ENCODE measurements at places on chromosomes 1 and 21.

GRCh38 chr1:178057141-178057765 lies 36.7 kb upstream of the RASAL2 start:
- no peak for DNase-seq

DNA sequence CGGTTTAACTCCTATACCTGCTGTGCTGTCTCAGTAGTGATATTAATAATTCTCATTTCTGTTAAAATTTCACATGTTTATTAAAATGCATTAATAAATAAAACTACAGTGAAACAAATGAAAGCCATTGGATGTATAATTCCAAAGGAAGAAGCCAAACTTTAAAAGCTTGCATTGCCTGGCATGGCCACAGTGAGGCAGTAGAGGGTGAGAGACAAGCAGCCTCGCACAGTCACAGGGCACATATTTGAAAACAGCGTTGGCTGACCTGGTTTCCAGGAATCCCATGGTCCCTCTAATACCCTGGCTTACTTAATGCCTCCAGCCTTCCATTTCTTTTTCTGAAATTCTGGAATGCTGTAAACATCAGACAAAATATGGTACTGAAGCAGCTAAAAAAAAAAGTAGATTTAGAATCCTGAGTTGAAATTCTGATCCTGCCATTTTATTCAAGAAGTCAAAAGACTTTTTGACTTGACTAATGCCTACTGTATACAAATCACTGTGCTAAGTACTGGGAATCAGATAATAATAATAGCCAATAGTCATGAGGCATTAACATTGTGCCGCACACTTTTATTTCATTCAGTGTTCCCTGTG lies 6.7 kb upstream of the RNASEL start:
- DNase-seq: peak; percentile 42

DNA sequence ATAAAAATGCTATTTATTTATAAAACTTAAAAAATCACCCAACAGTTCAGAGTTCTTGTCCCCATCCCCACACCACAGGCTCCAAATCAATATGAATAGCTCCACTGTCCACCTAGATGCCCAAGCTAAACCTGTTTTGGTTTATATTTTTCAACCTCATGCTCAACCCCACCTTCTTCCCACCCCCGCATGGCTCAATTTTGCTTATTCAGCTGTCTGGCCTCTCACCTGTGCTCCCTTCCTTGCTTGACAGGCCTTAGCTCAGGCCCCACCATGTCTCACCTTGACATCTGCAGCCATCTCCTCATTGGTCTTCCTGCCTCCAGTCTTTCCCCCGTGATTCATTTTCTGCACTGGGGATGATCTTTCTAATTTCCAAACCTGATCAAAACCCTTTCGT lies 17.8 kb downstream of the COA7 start:
- DNase-seq: no peak

DNA sequence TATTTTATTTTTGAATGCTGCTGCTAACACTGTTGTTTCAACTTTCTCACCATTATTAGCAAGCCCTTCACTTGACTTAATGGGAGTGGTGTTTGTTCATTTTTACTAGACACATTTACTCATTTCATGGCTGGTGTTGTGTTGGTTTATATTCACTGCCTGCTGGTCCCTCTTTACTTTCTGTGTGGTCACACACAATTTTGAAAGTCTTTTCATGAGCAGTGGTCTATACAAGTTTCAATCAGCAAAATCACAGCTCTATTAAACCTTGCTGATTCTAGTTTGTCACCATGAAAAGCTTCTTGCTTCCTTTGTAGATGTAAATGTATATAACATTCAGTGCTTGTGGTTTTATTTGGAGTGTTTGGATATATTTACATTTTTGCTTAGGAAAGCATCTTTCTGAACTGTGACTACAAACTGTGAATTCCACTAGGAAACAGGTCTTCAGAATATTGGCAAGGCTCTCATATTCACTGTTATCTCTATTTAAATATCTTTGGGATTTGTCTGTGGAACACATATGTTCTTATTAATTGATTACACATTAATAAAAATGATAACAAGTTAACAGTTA lies 22.8 kb downstream of the ATP6V1G3 start:
- no peak for DNase-seq

- no peak for DNase-seq
These were observed 68.3 kb upstream of the TARDBP start for GRCh38 chr1:10943991-10944730.

- peak; percentile 94 for DNase-seq
These were observed 811 bp downstream of the SH3D21 start for GRCh38 chr1:36306902-36307456.

DNA sequence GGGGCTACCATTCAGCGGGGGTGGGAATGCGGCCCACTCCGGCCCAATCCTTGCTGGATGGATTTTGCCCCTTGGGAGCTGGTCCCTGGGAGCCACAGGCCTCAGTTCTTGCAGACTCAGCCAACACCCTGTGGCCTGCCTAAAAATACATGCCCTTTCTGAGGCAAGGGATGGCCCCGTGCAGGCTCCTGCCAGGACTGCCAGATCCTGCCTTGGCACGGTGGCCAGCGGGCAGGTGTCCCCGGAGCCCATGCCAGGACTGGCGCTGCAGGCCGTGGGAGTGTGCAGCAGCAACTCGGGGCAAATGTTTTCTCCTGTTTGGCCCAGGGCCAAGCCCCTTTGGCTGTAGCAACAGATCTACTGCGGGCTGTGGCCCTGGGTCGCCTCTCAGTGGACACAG lies 1.6 kb upstream of the PANK4 start:
- no peak for DNase-seq

DNA sequence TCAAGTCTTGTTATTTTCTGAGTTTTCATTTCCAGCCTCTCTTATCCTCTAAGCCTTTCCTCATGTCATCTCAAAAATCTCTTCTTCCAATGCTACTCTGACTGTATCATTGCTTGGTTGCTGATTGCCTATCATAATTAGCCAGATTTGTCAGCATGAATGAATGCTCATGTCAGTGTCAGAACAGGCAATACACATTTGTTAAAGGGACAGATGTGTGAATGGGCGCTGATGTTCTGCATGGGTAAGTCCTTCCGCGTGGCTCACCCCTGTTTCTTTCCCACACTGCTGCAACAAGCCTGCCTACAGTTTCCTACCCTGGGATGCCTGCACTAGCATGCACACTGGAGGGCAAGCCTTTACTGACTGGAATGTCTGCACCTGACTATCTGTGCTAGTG lies 100.6 kb downstream of the RHOU start:
- DNase-seq: no peak

DNA sequence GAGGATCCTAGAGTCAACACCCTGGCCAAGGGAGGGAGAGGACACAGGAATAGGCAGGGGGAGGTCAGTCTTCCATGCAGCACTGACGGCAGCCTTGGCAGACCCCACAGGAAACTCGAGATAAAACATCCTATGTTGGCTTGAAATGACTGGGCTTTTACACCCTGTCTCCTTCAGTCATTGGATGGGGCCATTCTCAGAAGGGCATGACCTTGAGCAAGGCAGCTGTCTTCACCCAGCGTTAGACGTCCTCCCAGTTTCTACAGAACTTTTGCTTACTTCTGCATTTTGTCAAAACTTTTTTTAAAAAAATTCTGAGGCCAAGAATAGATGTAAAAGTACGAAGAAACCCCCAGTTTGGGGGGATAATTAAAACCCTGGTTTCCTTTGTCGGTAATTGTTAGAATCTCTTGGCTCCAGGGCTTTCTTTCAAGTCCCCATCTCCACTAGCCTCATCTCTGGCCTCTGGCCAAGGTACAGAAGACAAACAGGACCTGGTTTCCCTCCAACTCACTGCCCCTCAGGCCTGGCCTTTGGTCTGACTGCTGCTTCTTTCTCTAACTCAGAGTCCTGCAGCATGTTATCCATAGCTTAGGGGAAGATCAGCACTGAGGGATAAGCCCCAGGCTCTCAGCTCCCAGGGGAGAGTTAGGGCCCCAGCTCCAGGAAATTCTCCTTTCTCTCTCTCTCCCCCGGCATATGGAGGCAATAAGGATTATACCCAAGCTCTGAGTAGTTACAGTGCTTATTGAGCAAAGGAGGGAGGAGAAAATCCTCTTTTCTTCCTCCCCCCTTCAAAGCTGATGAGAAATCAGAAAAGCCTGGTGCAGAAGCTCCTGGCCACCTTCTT lies 51.6 kb upstream of the KCND3 start:
- no peak for DNase-seq

GRCh38 chr1:231313661-231314060 lies 24.0 kb downstream of the EXOC8 start:
- no peak for DNase-seq

- DNase-seq: no peak
These were observed 140.2 kb downstream of the PRDM16 start for GRCh38 chr1:3209201-3209600.

- DNase-seq: peak; percentile 87
These were observed 565 bp downstream of the WLS start for GRCh38 chr1:68231627-68232288.

DNA sequence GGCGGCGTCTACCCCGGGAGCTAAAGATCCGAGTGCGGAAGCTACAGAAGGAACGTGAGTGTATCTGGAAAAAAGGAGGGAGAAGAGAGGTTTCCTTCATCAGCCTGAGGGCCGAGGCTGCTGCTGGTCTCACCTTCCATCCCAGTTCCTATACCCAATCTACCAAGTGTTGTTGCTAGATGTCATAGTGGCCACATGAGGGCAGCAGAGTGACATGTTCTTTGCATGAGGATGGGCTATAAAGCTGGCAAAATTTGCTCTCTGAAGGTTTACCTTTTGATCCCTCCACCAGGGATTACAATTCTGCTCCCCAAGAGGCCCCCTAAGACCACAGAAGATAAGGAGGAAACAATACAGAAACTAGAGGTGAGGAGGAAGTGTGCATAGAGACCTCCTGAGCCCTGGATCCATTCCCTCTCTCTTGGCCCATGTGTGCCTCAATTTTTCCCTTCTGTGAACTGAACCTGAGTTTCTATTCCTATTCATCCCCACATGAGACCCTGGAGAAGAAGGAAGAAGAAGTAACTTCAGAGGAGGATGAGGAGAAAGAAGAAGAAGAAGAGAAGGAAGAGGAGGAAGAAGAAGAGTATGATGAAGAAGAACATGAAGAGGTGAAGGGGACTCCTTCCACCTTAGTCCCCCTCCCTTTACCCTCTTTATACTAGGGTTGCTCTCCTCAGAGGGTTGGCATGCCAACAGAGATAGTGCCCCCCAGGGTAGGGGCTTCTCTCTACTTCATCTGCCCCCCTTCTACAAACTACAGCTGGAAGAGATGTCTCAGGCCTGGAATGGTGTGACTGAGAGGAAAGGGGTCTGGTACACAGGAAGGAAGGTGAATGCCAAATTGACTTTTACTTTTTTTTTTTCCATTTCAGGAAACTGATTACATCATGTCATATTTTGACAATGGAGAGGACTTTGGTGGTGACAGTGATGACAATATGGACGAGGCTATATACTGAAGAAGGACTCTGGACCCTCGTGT lies 13.3 kb downstream of the POLR3GL start:
- DNase-seq: no peak

All from left hindlimb (tissue), 1 donor.